ENCODE measurements at places on chromosomes 7 and 10.
A peak's percentile ranks its signal among the peaks of the same experiment; 100 is the strongest.

- no peak for DNase-seq
These were observed 65.1 kb downstream of the ZRANB1 start for GRCh38 chr10:125006921-125007426.

DNA sequence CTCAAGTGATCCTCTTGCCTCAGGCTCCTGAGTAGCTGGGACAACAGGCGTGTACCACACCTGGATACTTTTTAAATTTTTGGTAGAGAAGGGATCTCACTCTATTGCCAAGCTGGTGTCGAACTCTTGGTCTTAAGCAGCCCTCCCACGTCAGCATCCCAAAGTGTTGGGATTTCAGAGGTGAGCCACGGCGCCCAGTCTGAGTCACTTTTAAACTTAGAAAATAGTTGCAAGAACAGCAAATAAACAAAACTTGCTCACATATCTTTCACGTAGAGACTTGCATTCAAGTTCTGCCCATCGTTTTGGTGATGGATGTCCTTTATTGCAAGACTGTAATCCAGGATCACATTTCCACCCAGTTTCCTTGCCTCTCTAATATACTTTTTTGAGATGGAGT is 16.6 kb downstream of the GTF2I start:
- DNase-seq, result peak; percentile 24

DNA sequence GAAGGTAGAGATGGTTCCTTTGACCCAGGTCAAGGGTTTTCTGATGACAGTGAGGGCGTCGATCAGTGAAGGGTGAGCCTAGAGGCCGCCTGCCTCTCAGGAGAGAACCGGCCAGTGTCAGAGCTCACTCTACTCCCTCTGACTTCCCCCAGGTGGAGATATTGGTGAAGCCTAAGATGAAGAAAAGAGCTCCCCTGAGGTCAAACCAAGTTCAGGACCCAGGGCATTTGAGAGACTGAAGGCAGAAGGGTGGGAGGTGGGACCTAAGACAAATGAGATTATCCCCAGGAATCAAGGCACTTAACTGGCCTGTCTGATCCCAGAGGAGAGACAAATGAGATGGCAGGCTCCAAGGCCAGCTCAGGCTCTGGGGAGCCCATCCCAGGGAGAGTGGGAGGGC is 104.7 kb downstream of the CDH23 start:
- DNase-seq, result no peak

GRCh38 chr7:91657483-91658071 is 222.9 kb downstream of the MTERF1 start:
- DNase-seq, result no peak

DNA sequence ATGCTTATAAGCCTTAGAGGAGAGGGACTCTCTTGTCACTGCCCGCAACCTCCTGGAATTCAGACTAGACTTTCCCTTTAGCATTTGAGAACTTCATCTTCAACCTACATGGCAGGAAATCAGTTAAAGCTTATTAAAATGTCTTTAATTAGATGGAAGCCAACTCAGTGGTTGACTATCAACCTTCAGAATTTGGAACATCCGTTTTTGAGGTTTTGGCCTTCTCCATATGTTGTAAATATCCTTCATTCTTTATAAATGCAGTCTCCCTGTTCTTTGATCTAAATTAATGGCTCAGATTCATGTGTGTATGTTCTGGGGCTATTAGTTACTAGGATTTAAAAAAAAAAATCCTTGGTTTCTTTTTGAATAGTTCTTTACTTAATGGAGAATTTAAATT is 85.0 kb downstream of the ANKRD61 start:
- no peak for DNase-seq

GRCh38 chr10:78165617-78166016 is 132.0 kb downstream of the RPS24 start:
- no peak for DNase-seq

- DNase-seq, result no peak
These were observed 7.8 kb upstream of the COMMD3 start for GRCh38 chr10:22308390-22308789.

DNA sequence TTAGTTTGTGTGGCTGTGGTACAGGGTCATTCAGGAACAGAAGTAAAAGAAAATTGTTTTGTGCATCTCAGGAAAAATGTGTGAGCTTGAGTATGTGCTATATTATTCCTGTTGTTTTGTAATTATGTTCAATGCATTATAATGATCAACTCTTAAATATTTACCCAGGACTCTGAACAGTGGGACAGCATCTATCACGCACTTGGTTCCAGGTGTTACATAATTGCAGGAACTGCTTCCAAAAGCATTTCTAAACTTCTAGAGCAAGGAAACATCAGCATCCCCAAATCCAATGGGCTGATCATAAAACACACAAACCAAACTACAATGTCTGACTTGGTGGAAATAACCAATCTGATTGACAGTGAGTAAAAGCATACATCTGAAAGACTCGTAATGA is 26.6 kb downstream of the ENO4 start:
- no peak for DNase-seq

- DNase-seq, result no peak
These were observed 230.1 kb downstream of the TCERG1L start for GRCh38 chr10:131081376-131081775.

GRCh38 chr10:3117486-3117885 is 50.1 kb downstream of the PFKP start:
- no peak for DNase-seq

- no peak for DNase-seq
These were observed 40.8 kb upstream of the SLC35B4 start for GRCh38 chr7:134357486-134357885.

DNA sequence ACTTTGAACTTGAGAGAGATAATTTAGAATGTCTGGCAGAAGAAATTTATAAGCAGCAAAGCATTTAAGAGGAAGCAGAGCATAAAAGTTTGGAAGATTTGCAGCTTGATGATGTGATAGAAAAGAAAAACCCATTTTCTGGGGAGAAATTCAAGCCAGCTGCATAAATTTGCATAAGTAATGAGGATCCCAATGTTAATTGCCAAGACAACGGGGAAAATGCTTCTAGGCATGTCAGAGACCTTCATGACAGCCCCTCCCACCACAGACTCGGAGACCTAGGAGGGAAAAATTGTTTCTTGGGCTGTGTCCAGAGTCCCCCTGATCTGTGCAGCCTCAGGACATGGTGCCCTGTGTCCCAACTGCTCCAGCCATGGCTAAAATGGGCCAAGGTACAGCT is 263.6 kb upstream of the POT1 start:
- DNase-seq, result no peak

- DNase-seq, result no peak
These were observed 31.9 kb upstream of the INSYN2A start for GRCh38 chr10:127228195-127228787.

DNA sequence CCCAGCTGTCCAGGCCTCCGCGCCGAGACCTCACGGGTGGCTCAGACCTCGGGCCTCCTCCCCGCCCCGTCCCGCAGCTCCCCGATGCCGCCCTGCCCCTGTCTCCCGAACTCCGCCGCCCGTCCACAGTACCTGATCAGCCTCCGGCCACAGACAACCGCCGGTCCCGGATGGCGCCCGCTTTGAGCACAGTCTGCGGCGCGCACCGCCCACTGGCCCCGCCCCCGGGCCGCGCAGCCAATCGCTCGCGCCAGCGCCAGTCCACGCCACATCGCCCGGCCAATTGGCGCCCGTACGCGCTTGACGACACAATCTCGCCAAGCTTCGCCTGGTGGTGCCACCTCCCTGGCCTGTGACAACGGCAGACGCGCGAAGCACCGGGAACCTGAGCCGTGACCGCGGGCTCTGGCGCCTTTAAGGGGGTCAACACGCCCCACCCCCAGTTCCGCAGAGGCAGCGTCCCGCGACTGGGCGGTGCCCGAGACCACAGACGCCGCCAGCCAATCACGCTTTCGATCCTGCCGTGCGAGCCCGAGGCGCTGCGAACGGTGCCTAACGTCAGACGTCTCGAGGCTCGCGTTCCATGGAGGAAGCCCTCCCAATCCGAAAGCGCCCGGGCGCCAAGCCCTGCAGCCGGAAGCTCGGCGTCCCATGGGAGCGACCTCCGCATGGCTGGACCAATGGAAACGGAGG is at the start of gene IDI1:
Gene IDI1 (minus strand): TSS at position 388 of the 693 bp plus-strand sequence. CDS start 116 bp downstream, at position 272.
- DNase-seq, result peak; percentile 96

GRCh38 chr7:78770422-78771410 is 682.8 kb downstream of the MAGI2 start:
- no peak for DNase-seq

Measured in stimulated activated CD8-positive, alpha-beta memory T cell treated with anti-CD3 and anti-CD28 coated beads, Interleukin-4, amount 100 ng/mL, for 48 hours (primary cell).